ENCODE measurements at places on chromosomes 7 and 10.

DNA sequence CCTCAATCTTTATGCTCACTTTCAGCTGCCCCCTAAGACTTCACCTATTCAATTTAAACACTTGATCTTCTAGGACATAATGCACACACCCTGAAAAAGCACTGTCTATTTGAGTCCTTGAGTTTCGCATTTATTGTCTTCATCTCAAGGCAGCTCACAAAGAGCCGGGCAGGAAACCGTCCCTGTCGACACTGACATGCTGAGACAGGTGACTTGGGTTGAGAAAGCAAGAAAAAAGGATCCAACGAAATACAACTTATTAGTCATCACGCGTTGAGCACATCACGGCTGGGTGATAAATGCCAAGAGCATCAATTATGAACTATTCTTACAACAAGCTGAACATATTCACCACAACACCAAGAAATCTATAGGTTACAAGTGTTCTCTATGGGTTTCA, 91.1 kb downstream of the CALN1 start:
- DNase-seq: no peak

GRCh38 chr10:61021926-61022325, 77.9 kb upstream of the RHOBTB1 start:
- DNase-seq: no peak

GRCh38 chr7:152869677-152870051, 110.1 kb downstream of the ACTR3B start:
- no peak for DNase-seq

- DNase-seq: no peak
These were observed 179.5 kb downstream of the JCAD start for GRCh38 chr10:29879862-29880261.

- no peak for DNase-seq
These were observed 371.6 kb downstream of the SH2D4B start for GRCh38 chr10:80909254-80909653.

GRCh38 chr7:75010036-75010435, 45.5 kb downstream of the CASTOR2 start:
- no peak for DNase-seq

DNA sequence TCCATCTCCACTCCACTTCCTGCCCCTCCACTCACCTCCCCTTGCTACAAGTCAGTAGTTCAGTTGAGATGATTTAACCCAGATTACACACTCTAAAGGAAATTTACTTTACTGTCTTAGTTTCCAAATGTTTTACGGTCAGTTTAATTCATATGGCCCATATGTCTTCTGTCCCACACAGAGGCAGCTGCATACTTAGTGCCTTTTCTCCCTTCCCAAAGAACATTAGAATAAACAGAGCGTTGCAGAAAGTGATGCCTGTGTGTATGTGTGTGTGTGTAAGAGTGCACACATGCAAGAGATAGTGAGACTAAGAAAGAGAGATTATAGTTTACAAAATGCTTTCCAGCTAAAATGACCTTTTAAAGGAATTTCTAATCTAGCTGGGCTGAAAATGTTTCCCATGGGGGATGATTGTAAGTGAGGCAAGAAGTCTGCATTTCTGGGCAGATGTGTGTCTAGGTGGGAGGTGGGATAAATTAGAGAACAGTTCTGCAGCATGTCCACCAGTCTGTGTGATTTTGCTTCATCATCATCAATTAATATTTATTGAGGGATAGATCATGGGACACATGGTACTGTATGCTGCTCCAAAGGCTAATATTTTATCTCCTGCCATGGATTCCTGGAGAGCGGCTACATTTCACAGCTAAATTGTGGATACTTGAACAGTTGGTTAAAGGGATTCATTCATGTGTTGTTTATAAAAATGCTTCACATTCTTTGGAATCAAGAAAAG, 81.5 kb downstream of the NXPH1 start:
- DNase-seq: no peak

DNA sequence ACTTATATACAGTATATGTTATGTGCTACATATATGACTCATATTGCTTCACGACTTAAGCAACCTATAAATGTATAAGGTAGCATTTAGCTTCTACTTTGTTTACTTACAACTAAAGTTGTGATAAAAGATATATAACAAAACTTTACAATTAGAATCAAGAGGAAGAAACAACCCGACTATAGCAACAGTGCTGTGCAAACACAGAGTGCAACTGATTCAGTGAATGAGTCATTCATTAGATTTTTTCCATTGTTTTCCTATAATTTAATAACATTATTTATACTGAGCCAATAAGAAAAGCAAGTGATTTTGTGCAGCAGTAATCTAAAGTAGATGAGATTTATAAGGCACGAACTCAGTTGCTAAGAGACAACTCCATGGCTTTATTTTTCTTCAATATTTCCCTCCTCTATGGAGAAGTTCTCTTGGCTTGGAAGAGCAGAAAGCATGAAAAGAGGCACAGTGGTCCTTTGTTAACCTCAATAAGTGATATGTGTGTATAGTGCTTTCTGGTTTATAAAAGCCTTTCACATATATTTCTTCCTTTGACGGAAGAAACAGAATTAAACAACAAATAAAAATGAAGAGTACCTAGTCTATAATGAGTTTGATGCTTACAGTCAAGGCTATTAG, 19.8 kb downstream of the CEP41 start:
- no peak for DNase-seq

GRCh38 chr10:83545901-83546391, 593.4 kb upstream of the GHITM start:
- DNase-seq: no peak

- DNase-seq: no peak
These were observed 184.8 kb upstream of the GALNT17 start for GRCh38 chr7:70947181-70947580.

DNA sequence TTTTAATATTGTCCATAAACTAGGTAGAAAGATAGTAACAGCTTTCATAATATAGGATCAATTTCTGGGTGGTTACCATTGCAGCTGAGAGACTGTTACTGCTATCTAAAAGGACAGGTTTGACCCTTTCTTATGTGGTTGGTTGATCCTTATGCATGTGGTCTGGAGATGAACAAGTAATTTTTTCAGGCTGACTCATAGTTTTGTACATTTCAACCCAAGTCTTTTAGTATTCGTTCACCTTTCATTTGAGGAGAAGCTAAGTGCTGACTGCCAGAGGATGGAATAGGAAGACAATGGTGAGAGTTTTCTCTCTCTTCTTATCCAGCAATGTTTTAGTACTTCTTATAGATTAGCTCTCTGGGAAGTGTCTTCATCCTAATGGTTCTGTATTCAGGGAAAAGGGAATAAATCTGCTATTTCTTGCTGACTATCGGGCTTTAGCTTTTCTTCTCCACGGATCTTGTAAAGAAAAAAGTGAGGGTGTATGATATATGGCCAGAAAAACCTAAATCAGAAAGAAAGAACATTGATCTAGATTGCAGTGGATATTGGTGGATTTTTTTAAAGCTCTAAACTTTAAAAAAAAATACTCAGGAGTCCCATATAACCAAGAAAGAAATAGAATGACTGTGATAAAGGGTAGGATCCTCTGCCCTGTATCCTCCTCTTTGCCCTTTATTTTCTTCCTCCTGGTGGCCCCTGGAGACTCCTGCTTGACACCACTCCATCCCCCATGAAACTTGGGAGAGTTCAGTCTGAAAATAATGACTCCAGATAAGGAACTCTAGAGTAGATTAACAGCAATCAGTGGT, 88.0 kb downstream of the CPED1 start:
- DNase-seq: peak; percentile 39

DNA sequence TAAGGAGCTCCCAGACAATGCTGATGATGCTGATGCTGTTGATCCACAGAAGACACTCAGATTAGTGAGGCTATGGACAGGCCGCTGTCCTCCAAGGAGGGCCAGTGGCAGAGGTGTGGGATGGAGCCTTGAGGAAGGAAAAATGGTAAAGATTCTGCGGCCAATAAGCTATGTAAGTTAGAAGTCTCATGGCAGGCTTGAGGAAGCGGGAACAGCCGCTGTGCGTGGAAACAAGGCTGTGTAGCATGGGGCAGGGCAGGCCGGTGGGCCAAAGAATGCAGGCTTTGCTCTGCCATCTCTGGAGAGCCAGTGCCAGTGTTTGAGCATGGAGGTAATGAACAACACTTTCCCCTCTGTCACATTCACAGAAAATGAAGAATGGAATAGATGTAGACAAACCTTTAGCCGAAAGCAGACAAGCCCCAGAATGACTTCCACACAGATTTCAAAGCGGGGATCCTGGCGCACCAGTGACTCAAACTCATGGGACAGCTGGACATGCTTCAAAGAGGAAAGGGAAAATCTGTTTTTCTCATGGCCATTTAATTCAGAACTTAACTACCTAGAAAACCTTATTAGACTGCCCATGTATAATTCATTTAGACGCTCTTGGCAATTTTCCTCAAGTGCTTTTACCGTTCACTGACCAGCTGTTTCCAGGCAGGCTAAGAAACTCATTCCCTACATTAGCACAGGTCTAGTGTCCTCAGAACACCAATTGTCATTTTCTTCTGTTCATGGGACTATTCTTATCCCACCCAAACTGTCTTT, 16.9 kb upstream of the FIGNL1 start:
- no peak for DNase-seq

DNA sequence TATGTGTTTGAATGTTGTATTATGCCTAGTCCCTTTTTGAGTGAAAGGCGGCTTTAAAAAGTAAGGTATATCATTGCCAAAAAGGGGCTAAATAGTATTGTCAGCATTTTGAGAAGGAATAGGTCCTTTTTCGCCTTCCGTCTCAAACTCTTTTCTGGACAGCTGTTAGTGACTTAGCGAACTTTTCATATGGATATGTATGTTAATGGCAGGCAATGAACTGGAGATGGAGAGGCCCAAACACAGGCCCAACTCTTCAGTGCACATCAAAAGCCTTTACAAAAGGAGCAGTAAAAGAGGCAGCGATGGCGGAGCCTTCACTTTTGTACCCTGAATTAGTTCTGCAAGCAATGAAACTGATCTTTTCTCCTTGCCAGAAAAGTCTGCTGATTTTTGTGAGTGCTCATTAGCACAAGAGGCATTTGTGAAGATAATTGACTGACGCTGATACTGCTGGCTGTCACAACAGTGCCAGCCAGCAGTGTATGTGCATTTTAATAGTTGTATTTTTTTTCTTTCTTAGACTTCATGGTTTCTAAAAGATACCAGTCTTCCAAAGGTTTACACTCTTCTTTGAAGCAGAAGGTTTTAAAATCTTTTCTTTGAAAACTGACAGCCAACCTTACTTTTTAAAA, 243.7 kb upstream of the SP8 start:
- DNase-seq: no peak

DNA sequence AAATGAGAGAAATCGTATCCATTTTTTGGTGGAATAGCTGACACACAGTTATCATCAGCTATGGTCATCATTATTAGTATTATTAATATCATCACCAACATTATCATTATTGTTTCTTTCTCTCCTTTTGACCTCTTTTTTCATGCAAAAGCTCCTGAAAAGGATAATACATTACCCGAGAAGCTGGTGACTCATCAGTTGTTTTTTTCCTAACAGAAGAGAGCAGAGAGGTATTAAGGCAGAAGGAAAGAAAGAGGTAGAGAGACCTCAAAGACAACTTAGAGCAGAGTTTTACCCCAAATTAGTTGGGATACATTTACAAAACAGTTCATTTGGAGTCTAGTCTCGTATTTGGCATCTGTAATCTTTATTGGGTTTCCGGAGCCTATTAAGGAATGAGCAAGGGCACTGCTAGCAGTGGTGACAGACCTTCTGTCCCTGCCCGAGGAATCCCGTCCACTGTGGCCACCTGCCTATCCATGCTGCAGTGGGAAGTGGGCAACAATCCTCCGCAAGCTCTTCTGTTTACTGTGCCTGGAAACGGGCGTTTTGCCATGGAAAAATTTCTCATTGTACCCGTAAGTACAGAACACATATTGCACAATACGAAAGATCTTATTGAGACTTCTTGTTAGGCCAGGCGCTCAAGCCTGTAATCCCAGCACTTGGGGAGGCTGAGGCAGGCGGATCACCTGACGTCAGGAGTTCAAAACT, 170.0 kb upstream of the MKLN1 start:
- DNase-seq: no peak

DNA sequence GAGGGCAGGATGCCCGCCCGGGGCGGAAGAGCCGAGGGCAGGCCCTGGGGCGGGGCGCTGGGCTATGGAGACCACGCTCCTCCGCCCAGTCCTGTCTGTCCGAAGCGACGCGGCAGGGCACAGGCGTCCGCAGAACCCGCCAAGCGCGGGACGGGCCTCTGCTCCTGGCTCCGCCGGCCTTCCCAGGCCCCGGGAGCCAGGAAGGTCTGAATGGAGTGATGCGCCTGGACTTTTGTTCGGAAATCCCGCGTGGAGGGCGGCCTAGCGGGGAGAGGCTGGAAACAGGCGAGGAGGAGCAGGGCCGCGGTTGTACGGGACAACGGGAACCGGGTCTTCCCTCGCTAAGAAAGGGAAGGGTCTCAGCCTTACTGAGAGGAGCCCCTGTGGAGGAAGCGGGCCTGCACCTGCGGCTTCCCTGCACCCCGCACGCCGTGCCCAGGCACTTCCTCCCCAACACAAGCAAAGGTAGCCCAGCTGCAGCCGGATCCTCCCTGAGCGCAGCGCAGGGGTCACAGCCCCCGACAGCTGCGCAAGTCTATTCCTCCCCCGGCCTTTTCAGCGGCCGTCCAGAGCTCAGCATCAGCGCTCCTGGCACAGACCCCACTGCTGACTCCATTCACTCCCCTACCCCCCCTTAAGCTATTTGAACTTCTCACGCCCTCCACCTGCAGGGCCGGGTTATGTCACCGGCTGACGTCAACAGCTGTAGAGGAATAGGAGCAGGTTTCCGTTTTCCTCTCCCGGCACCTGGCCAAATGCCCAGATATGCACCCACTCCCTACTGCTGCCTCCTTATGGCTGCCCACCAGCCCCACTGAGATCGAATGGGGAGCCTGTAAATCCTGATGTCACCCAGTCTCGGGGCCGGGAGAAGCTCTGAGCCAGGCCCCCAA, 143.2 kb upstream of the RET start:
- DNase-seq: no peak

DNA sequence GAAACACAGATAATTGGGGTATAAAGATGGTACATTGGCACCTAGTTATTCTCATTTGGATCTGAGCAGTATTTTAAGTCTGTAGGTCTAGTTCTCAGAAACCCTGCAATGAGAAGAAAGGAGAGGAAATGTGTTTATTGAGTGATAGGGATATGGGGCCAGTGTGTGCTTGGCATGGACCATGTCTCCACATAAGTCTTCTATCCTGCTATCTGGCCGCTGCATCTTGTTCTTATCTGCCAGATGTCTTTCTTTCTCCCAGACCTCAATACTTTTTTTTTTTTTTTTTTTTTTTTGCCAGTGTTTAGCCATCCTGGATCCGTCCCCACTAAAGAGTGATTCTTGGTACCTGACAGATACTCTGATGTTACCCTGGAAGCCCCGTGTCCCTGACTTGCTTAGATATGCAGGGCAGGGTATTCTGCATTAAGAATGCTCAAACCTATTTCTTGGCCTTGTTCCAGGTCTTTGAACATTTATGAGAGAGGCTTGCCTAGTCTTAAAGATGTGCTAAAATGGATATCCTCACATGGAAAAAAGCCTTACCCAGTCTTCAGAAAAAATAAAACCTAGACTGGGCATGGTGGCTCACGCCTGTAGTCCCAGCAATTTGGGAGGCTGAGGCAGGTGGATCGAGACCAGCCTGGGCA, 10.0 kb downstream of the MTURN start:
- no peak for DNase-seq

GRCh38 chr10:73759512-73760115, 15.4 kb downstream of the SEC24C start:
- DNase-seq: no peak

- no peak for DNase-seq
These were observed 9.8 kb downstream of the SAP25 start for GRCh38 chr7:100563809-100564400.

- DNase-seq: no peak
These were observed 17.8 kb upstream of the TBRG4 start for GRCh38 chr7:45129181-45129800.

GRCh38 chr10:28963539-28964221, 286.4 kb downstream of the BAMBI start:
- DNase-seq: no peak

All from astrocyte of the cerebellum (primary cell).